ENCODE measurements at places on chromosomes 4 and X.
A peak's percentile ranks its signal among the peaks of the same experiment; 100 is the strongest.

- DNase-seq: peak; percentile 30
Observed at GRCh38 chrX:19840899-19841648, 46.3 kb downstream of the SH3KBP1 start.

- DNase-seq: peak; percentile 48
Observed at GRCh38 chr4:37452952-37453280, 208.4 kb downstream of the NWD2 start.

DNA sequence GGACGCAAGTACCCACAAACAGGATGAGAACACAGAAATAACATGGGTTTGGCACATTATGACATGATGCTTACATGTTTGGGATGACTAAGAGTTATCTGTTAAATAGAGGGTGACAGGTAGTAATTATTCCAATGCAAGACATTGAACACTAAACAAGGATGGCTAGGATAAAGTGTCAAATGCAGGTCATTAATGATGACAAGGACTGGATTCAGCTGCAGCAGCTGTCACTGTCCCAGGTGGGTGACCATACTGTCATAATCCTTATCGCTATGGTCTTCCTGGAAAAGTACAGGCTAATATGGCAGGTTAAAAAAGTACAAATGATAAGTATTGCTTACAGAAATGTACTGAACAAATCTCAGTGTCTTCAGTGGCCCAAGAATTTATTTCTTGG, 123.9 kb downstream of the ANTXR2 start:
- no peak for DNase-seq

- no peak for DNase-seq
Observed at GRCh38 chr4:108042927-108043326, 53.2 kb downstream of the HADH start.

DNA sequence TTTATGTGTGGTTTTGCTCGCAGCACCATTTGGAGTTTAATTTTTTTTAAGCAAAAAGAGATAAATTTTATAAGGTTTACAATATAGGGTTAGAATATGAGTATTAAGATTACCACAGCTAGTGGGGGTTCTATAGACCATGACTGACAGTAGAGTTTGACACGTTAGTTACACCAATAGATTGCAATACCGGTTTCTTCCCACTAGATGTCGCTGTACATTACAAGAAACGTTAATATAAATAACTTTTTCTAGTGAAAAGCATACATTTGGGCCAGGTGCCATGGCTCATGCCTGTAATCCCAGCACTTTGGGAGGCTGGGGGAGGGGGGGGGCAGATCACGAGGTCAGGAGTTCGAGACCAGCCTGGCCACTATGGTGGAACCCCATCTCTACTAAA, 433.6 kb downstream of the MAGEB5 start:
- no peak for DNase-seq

DNA sequence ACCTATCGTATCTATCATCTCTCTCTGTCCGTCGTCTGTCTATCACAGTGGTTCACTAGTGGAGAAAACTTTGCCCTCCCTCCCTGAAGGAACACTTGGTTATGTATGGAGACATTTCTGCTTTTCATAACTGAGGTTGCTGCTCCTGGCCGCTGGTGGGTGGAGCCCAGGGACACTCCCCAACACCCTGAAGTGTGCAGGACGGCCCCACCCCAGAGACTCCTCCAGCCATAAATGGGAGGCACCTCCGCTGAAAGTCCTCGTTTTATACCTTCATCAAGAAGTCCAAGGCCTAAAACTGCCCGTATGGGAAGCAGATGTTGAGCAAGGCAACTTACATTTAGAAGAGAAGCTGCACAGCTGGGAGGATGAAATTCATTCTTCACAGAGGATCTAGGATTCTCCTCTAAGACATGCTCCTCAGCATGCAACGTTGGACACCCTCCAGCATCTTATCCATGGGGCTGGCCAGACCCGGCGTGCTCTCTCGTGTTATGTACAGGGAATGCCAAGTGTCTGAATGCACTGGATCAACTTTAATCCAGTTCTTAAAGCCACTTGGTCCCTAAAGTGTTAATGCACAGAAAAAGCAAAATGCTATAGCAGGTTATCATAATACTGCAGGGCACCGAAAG, 43.5 kb downstream of the PRKX start:
- no peak for DNase-seq
